Putamen (tissue), 1 donor: ENCODE measurements at places on chromosomes 2 and 18.
A peak's percentile ranks its signal among the peaks of the same experiment; 100 is the strongest.

DNA sequence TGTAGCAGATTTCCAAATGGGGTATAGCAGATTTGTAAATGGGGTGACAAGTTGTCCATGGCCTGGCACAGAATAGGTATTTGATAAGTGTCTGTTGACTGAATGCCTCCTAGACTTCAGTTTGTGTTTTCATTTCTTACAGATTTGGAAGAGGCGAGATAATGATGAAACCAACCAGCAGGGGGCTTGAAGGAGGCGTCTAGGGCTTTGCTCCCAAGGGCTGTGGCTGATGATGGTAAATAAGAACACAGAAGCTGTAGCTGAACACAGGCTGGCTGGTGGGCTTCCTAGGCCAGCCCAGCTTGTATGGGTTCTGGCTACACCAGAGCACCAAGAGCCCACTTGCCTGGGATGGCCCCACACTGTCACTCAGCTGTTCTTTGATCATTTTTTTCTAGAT, 19.4 kb downstream of the SFTPB start:
- DNase-seq, result no peak

DNA sequence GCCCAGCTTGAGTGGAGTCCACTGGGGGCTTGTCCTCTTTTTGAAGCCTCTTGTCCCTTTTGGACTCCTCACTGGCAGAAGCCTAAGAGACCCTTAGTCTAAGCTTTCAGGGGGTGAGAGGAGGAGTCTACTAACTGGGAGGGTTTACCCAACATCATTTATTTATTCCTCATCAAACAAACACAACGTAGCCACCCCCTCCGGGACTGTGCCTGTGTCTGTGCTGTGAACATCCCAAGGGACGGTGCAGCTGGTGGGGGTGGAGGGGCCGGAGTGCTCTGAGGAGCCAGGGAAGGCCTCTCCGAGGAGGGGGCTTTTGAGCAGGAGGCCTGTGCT, 42.7 kb upstream of the TAF1B start:
- no peak for DNase-seq

GRCh38 chr18:49565612-49566011, 3.8 kb downstream of the LIPG start:
- DNase-seq, result peak; percentile 54

DNA sequence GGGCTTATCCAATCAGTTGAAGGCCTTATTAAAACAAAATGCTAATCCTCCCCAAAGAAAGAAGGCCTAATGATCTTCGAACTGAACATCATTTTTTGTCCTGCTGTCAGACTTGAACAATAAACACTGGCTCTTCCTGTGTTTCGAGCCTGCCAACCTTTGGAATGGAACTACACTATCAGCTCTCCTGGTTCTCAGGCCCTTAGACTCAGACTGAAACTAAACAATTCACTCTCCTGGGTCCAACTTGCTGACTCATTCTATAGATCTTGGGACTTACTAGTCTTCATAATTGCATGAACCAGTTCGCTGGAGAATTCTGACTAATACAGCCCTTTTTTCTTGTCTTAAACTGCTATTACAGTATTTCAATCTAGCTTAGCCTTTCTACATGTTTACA, 235.2 kb downstream of the LNPK start:
- no peak for DNase-seq

DNA sequence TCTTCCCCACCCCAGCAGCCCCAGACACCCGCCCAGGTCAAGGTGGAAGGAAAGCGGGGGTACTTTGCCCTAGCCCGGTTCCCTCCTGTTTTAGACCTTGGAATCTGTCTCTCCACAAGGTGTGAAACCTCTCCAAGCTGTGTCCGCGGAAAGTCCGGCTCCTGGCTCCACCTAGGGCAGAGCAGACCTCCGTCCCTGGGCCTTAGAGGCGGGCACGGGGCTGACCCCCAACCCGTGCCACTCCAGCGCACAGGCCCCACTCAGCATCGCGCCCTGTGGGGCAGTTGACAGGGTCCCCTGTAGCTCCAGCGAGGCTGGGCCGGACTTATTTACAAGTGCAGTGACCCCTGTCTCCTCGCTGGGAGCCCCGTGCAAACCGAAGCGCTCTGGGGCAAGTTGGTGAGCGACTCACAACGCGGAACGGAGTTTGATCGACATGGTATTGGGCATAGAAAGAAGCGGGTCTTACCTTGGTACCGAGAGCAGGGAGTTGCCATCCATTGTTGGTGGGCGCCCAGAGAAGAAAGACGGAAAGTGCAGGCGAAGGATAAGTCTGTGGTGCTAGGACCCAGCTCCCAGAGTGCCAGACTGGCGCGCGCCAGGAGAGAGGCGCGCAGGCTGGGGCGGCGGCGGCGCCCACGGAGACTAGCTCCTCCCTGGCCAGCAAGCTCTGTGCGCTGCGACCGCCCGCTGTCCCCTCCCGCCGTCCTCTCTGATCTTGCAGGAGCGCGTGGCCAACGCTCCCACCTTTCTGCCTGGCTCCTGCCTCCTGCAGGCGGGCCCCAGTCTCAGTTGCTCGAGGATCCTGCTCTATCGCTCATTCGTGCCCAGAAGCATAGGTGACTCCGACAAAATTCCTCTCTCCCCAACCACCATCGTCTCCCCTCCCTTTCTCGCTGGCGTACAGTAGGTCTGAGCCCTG, at the start of gene SPHKAP:
Gene SPHKAP, minus strand, starts transcription at position 590 of the 922 bp plus-strand sequence. Its CDS starts 89 bp downstream, at position 501.
- no peak for DNase-seq

DNA sequence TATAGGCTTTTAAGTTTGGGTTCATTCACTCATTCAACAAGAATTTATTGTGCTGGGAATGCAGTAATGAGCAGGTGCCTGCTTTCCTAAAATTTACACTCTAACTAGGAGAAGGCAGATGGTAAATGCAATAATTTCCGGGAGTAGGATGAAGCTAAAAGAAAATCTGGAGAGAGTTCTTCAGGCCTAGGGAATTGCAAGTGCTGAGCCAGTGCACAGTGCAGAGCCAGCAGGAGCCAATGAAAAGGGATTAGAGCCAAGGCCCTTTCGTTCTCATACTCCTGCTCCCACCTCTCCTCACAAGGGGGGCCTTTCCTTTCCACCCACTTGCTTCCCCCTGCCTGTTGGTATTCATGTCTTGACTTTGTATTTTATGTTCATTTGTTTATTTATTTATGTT, 55.1 kb downstream of the CFAP221 start:
- DNase-seq, result no peak

GRCh38 chr2:14722904-14723570, 90.5 kb downstream of the LRATD1 start:
- no peak for DNase-seq

GRCh38 chr2:10063566-10063965, 16.6 kb downstream of the CYS1 start:
- DNase-seq, result no peak

- DNase-seq, result no peak
These were observed 115.1 kb downstream of the CMPK2 start for GRCh38 chr2:6750411-6751158.

GRCh38 chr2:132741754-132742153, 71.7 kb upstream of the LYPD1 start:
- no peak for DNase-seq

DNA sequence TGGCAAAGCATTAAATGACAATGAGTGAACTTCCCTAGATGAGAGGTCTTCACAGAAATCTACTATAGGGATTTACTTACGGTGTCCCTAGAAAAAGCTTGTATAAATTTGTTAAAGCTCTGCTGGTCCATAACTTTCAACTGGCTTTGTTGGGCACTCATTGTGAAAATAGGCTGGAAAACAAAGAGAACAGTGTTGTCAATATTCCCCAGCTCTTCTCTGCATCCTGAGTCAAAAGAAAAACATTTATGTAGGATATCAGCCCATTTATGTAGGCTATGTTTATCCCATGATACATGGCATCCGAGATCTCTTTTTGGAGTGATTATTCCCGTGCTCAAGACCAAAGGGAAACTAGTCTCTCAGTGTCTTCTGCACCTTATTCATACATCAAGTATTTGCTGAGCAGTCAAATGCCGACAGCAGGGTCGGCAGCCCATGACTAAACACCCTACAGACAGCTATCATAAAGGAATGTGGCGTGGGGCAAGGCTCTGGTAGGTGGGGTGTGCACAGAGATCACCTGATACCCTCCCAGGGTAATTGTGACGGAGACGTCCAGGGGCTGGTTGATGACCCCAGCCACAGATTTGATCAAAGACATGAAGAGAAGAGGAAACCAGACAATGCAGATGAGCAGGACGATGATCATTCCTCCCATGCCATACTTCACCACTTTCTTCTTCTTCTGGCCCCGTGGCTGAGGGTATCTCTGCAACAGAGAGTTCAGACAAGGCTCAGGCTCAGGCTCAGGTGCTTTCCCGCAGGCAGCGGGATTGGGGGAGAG, 155.9 kb downstream of the NAPG start:
- DNase-seq, result no peak

DNA sequence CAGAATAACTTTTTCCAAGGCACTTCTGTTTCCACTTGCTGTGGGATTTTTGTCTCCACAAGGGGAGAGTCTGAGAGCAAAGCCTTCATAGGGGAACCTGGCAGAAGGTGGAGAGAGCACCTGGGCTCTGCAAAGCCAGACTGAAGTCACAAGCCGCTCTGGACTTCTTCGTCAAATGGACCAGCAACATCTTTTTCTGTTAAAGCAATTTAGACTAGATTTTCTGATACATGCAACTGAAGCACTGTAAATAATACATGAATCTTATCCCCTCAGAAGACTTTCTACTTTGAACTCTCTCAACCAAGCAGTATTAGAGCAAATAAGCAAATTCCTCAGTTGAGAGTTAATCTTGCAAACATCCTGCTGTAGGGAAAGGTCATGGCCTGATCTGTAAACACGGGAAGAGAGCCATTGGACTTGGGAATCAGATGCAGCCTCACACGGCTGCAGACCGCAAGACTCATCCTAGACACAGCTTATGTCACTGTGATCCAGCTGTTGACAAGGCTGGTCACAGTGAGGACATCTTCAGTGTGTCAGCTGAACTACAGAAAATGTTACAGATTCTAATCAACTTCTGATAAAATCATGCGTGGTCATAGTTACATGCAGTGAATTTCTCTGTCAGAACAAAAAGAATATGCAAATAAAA, 3.2 kb downstream of the SH3YL1 start:
- DNase-seq, result no peak

DNA sequence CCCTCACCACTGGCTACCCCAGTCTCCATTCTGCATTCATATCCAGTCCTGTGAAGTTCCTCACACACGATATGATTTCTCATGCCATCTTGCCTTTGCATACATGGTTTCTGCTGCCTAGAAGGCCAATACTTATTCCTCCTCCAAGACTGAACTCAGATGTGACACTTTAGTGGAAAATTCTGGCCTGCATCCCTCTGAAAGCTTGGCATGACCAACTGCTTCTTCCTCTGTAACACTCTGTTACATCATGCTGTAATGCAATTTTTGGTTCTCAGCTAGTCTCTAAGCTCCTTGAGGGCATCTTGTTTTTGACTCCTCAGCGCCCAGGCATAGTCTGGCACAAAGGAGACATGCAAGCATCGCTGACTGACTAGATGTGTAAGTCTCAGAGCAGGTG, 12.6 kb downstream of the FAM161A start:
- DNase-seq, result no peak
